ENCODE measurements at places on chromosomes 1 and 21.

GRCh38 chr1:41880261-41880660 is 38.5 kb downstream of the HIVEP3 start:
- DNase-seq, result no peak

DNA sequence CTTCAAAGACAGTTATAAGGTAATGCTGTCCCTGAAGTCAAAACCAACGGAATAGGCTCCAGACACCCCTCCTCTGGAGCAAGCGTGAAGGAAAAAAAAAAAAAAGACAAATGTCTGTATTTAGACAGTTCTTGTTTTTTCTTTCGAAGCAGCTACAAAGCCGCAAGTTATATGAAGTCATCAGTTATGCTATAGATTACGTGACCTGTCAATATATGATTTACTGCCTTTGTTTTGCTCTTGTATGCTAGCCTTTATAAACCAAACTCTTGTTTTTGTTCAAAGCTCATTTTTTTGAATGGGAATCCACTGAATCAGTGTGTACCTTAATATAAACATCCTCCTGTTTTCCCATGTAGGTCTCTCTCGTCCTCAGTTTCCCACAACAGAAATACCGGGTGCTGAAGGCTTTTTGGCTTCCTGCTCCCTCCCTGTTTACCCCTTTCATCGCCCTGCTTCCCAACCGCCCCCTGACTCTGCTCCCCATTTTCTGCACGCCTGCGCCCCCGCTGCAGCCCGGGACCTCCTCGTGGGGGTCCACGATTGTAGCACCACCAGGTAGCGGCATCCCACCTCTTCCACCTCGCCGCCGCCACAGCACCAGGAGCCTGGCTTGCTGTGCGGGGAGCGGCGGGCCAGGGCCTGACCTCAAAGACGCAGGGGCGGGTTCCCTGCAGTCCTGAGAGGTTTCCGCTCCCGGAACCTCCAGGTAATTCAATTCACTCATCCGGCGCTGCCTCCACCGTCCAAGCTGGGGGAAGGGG is 5.2 kb upstream of the ZNF678 start:
- DNase-seq, result no peak

DNA sequence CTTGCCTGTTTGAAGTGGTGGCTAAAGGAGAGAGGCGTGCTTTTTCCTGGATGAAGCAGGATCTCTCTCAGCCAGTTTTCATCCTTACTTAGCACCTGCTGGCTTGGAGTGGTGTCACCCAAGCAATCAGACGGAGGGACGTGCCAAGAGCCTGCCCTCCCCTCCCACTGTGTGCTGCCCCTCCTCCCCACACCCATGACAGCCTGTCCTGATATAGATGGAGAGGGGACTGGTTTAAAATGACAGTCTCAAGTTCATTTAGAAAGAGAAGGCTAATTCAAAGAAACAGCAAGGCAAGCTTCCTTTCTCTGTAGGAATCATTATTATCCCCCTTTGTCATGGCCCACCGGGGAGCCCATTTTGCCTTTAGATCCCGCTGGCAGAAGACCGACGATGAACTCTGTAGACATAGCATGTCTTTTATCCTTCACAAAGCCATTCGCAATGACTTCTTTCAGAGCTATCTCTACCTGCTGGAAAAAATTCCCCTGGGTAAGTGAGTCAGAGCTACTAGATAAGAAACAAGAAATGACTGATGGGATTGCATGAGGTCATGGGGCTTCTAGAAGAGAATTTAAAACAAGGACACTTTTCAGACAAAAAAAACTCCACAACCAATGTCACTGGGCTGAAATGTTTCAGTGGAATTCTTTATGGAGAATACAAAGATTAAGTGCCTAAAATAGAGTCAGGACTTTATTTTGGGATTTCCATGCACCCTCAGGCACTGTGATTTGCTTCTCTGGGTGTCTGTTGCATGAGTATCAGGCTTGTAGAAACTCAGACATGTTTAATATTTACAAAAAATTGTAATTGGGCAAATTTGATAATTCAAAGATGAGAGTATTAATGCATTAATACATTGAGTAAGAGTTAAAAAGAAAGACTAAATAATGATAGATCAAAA is at the start of gene NTMT2:
TSS of gene NTMT2 (plus strand) at position 190 of the 907 bp plus-strand sequence. CDS start at position 339, 149 bp downstream.
- no peak for DNase-seq

DNA sequence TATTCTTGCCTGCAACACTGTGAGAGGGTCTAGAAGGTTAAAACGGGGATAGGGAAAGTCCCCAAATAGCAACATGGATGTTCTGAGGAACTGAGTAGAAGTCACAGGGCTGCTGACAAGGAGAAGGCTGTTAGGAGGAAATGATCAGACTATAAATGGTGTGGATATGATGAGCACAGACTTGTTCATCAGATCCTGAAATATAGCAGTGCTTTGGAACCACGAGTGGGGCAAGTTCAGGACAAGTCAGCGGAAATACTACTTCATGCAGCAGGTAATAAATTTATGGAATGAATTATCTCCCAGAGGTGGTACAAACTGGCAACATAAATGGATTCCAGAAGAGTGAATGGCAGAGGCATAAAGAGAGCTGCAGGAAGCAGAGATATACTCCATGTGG is 3.2 kb upstream of the KIAA0040 start:
- no peak for DNase-seq

GRCh38 chr1:87108228-87108627 is 193.8 kb downstream of the HS2ST1 start:
- no peak for DNase-seq

- no peak for DNase-seq
Observed at GRCh38 chr1:81834921-81835698, 34.4 kb downstream of the ADGRL2 start.

DNA sequence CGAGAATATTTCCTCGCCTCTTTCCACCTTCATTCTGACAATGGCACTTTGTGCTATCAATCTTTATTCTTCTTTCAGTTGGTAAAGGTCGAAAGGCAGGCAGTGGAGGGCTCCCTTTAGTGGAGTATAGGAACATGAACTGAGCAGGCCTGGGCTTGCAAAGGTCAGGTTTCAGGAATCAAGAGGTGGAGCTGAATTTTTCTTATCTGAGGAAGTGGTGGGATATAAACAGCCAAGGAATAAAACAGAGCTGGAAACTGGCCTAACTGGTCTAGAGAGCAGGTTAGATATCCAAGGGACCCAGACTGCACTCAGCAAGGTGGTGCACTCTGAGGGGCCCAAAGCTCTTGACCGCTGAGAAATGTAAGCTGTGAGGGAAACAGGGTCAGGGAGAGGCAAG is 99.1 kb downstream of the PLA2G4A start:
- DNase-seq, result no peak

GRCh38 chr1:6367381-6368012 is 26.1 kb downstream of the ACOT7 start:
- no peak for DNase-seq

GRCh38 chr1:160078512-160079195 is 2.7 kb upstream of the KCNJ9 start:
- DNase-seq, result no peak

- DNase-seq, result peak; percentile 44
Observed at GRCh38 chr1:168261390-168261789, 19.3 kb upstream of the TBX19 start.

DNA sequence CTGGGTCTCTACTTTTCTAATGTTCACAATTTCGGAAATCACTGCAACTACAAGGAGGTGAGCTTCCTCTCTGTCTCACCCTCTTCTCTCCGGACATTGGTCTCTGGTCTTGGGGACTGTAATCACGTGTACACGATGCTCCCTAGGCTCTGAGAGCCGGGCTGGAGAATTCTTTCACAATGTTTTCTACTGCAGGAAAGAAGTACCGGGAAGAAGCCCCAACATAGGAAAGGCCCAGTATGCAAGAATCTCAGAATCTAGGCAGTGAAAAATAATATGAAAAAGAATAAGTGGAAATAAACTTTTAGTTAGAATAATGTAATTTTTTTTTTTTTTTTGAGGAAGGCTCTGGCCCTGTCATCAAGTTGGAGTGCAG is 13.5 kb upstream of the HJV start:
- DNase-seq, result no peak

DNA sequence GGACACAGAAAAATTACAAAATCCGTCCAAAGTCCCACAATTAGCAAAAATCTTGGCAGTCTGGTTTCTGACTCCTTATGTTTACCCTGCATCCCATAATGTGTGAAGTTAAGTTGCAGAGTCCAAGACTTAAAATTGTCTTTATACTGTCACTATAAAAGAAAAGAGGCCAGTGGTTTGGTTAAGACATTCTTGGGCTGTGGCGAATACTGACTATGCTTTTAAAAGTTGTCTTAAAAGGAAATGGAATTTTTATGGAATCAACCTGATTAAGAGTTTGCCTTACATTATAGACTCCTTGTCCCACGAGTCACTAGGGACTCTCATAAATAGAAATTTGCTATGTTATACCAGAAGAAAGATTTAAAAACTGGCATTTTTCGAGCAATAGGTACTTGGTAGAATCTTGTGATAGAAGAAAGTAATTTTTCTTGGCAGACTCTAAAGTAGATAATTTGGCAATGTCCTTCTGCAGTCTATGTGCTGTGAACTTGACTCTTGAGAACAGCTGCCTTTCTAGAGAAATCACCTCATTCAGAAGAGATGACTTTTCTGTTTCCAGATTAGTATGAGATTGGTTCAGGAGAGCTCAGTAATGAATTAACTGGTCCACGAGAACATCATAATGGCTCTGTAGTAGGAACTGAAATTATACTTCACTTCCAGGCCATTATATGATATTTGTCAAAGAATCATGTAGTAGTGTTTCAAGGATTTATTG is 31.8 kb downstream of the NTNG1 start:
- no peak for DNase-seq

Measured in AG09319 (cell line).